ENCODE measurements at places on chromosomes 6 and 20. TPM values are rescaled to one million over a fixed set of nuclear protein-coding genes. Genes with fewer than 3 reads are reported as not detected.

DNA sequence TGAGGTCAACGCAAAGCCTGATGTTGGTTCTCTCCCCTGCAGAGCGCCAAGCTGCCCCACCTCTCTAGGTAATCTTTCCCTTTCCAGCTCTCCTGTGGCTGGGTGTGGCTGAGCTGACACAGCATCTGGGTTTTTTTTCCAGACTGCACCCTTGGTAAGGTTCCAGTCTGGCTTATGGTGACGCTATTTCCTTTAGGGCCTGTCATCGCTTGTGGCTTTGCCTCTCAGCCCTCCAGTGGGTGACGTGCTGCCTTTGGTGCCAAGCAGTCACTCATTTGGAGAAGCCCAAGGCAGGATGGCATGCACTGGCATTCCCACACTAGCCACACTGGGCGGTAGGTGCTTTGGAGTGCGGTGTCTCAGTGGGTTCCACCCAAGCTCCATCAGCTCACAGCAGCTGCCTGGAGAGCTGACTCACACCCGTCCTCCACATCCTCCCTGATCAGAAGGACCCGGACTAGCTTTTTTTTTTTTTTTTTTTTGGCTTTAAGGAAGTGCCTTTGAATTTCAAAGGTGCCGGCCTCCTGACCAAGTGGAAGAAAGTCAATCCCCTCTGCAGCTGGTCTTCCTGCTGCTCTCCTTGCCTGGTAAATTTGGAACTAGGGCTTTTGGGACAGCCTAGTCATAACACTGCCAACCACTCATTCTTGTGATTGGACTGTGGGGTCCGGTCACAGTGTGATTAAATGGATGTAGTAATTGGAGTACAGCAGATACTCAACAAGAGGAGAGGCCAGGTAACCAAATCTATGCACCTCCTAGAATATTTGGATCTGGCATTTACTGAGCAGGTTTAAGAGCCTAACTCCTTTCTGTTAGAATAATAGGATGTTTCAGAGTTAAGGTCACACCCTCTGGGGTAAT is 153.6 kb downstream of the CD83 start:
- DNase-seq = no peak

DNA sequence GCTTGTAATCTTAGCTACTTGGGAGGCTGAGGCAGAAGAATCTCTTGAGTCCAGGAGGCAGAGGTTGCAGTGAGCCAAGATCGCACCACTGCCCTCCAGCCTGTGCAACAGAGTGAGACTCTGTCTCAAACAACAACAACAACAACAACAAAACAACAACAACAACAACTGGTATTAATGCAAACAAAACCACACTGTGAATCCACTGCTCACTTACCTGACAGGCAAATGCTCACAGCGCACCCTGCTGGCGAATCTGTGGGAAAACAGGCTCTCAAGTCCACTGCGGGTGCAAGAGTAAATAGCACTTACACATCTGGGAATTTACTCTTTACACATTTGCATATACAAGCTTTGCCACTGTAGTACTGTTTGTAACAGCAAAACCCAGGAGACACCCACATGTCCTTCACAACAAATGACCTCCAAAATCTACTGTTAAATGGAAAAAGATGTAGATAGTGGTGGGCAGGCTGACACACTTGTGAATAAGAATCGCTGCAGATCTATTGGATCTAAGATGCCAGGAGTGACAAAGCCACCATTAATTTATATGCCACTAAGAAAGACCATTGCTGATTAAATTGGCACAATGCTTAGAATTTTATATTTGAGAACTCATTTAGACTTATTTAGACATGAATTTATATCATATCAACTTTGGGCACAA is 29.3 kb downstream of the NSFL1C start:
- peak; percentile 82 for DNase-seq

GRCh38 chr6:79697430-79697829 is 66.3 kb downstream of the SH3BGRL2 start:
- DNase-seq = no peak

- DNase-seq = no peak
Measured at GRCh38 chr6:111808493-111808892, 64.8 kb downstream of the FYN start.

DNA sequence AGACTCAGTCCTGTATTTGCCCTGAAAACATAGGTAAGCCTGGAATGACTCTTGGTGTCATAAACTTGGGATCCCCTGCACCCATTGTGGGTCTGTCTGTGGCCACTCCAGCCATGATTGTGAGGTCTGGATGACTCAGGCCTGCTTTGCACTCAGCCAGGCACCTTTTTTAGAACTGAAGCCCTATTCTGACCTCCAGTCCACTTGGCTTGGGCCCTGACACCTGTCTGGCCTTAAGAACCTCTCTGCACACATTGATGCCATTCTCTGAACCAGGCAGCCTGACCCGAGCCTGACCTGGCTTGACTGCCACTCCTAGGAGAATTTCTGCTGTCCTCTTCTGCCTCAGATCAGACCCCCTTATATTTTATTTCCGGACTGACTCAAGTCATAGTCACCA is 383.7 kb downstream of the MAFB start:
- DNase-seq = no peak

GRCh38 chr6:80696268-80696667 is 589.8 kb downstream of the BCKDHB start:
- DNase-seq = no peak

GRCh38 chr20:25090492-25091429 is 8.8 kb upstream of the VSX1 start:
- no peak for DNase-seq

The IL17A gene
- not detected for total RNA-seq

The MYCT1 gene
- not detected for total RNA-seq
